Fibroblast of lung (primary cell): ENCODE measurements at places on chromosomes 2 and 18. TPM values are rescaled to one million over a fixed set of nuclear protein-coding genes. Genes with fewer than 3 reads are reported as not detected.
A peak's percentile ranks its signal among the peaks of the same experiment; 100 is the strongest.

DNA sequence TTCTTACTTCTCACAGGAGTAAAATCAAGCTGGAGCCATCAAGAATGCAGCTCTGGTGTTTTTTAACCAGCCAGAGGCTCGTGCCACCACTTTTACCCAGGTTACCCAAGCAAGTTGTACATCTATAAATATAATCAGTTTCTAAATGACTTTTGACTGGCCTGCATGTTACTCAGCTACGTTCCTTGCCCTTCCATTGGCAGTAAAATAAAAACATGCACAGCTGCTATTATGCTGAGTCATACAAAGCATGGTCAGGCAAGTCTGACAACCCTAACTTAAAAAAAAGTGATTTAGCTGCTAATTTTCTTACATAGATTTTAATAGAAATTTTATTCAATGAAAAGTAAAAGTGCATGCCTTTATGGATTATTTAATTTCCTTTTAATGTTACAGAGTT lies 111.7 kb upstream of the CSRNP3 start:
- H3K27ac ChIP-seq = no peak overlapping the region
- no peak overlapping the region for H3K4me3 ChIP-seq
- DNase-seq = peak; percentile 87
- H3K4me1 ChIP-seq = no peaks in the 10 kb centered on the region
- H3K27me3 ChIP-seq = no peaks in the 10 kb centered on the region

DNA sequence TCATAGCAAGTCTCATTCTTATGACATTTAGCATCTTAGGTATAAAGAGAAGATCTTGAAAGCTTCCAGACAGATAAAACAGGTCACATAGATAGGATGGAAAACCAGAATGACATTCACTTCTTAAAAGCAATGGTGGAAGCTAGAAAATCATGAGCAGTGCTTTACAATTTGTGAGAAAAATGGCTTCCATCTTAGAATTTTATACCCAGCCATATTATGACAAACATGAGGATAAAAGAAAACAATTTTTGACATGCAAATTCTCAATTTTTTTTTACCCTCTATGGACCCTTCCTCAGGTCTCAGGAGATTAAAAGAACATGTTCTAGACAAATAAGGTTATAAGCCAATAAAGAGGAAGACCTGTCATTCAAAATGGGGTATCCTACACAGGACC lies 7.1 kb downstream of the NTSR2 start:
- H3K4me1 ChIP-seq = no peaks in the 10 kb centered on the region
- peaks cover 6% of the 10 kb centered on the region for H3K27me3 ChIP-seq
- no peak overlapping the region for H3K27ac ChIP-seq
- no peak for DNase-seq
- H3K36me3 ChIP-seq = no peaks in the 10 kb centered on the region

DNA sequence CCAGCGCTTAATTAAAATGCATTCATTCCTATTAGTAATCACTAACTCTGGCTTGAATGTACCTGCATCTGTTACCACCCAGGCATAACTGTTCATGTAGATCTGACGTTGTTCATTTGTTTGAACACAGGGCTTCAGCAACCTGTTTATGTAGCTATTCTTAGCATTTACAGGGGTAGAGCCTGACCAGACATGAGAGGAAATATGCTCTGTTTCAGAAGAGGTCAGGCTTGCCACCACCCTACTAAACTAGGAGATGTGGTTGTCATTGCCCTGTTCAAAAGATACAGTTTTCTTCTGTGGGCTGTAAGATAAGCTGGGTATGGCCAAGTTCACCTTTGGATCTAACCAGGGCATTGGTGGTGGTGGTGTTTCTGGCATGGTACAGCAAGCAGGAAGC lies 8.8 kb downstream of the MGAT5 start:
- H3K4me3 ChIP-seq = no peak overlapping the region
- peaks cover 2% of the 10 kb centered on the region for H3K36me3 ChIP-seq
- no peak for DNase-seq
- no peaks in the 10 kb centered on the region for H3K27me3 ChIP-seq

DNA sequence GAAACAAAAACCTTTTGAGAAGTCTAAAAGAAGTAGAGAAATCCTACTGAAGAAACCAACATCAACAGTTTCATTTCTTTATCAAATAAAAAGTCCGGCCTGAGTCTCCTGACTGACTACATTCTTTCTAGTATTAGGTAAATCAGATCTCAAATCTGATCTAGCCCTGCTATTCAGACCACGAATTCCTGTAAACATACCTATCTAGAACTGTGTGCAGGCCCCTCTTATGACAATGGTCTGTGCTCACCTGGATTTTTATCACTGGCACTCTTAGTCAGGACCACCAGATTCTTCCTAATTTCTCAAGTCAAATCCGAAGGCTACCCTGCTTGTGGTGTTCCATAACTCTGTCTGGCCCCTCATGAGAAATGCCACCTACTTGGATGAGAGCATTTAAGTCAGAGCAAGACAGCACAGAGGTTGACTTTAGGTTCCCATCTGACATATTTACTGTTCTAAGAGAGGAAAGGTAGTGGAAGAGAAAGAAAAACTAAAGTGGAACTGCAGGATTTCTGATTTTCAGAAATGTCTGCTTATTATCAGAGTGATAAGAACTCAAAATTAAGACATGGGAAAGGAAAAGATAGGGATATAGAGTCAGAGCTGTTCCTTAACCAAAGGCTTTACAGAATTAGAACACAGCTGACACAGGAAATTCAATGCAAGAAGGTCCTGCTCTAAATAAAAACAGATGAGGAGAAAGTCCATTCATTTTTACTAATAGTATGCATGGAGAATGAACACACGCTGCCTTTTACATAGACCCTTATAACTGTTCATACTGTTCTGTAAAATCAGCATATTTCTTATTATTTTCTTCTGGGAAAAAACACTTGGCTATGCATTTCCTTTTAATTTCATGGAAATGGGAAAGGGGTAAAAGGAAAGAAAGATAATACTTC lies 56.5 kb downstream of the SLC8A1 start:
- no peak overlapping the region for H3K27ac ChIP-seq
- H3K4me1 ChIP-seq = peaks cover 7% of the 10 kb centered on the region
- H3K27me3 ChIP-seq = no peaks in the 10 kb centered on the region
- no peaks in the 10 kb centered on the region for H3K36me3 ChIP-seq
- DNase-seq = peak; percentile 53
- no peak overlapping the region for H3K4me3 ChIP-seq

DNA sequence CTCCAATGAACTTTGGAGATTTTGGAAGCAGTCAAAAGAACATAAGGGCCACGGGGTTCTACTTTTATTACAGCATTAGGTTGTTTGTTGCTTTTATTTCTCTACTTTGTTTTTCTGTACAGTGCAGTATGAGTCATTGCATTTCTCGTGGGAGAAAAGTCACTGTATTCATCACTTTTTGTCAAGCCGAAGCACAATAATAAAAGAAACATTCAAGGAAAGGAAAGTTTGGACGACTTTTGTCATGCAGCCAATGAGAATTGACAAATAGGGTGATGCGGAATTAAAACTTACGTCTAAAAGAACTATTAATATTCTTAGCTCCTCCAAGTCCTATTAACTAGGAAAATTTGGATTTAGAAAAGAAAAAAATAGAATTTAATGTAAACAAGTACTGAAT lies 209.9 kb downstream of the TMEM182 start:
- no peak overlapping the region for H3K4me3 ChIP-seq
- no peaks in the 10 kb centered on the region for H3K36me3 ChIP-seq
- no peaks in the 10 kb centered on the region for H3K27me3 ChIP-seq
- no peaks in the 10 kb centered on the region for H3K4me1 ChIP-seq
- no peak overlapping the region for H3K27ac ChIP-seq
- DNase-seq = peak; percentile 25

GRCh38 chr2:191220671-191221070 lies 24.5 kb upstream of the MYO1B start:
- peaks cover 3% of the 10 kb centered on the region for H3K4me1 ChIP-seq
- no peak overlapping the region for H3K27ac ChIP-seq
- no peaks in the 10 kb centered on the region for H3K36me3 ChIP-seq
- H3K27me3 ChIP-seq = no peaks in the 10 kb centered on the region
- no peak overlapping the region for H3K4me3 ChIP-seq
- no peak for DNase-seq

DNA sequence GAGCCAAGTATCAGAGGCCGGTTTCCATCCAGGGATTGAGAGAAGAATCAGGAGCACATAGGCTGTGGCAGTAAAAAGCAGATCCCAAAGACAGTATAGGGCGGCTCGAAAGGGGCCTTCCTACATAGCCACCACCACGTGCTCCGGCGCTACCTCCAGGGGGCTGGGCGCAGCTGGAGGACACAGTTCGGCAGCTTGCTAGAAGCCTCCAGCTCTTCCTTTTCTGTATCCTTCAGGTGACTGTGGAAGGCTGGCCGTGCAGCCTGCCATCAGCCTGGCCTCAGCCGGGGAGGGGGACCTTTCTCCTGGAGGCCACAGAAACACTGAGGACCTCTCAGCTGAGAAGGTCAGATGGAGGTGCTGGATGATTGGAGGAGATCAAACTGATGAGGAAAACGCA lies 183.6 kb upstream of the GLI2 start:
- H3K36me3 ChIP-seq = no peaks in the 10 kb centered on the region
- H3K4me3 ChIP-seq = no peak overlapping the region
- H3K27me3 ChIP-seq = peaks cover 25% of the 10 kb centered on the region
- DNase-seq = no peak
- peaks cover 2% of the 10 kb centered on the region for H3K4me1 ChIP-seq

The DHRS9 gene
- not detected in 2 replicates for polyA plus RNA-seq

The OSBPL6 gene
- 1.0 and 3.5 TPM in 2 replicates for polyA plus RNA-seq

- DNase-seq = peak; percentile 13
- H3K36me3 ChIP-seq = no peaks in the 10 kb centered on the region
- no peaks in the 10 kb centered on the region for H3K4me1 ChIP-seq
- no peak overlapping the region for H3K4me3 ChIP-seq
- H3K27me3 ChIP-seq = no peaks in the 10 kb centered on the region
Measured at GRCh38 chr2:66041902-66042657, 392.8 kb upstream of the MEIS1 start.

GRCh38 chr18:49340446-49340845 lies 120.0 kb downstream of the DYM start:
- no peaks in the 10 kb centered on the region for H3K4me1 ChIP-seq
- no peaks in the 10 kb centered on the region for H3K36me3 ChIP-seq
- peak; percentile 93 for DNase-seq
- H3K4me3 ChIP-seq = no peak overlapping the region
- no peaks in the 10 kb centered on the region for H3K27me3 ChIP-seq
- H3K27ac ChIP-seq = no peak overlapping the region

- H3K4me1 ChIP-seq = peaks cover 1% of the 10 kb centered on the region
- H3K4me3 ChIP-seq = no peak overlapping the region
- peaks cover 3% of the 10 kb centered on the region for H3K36me3 ChIP-seq
- H3K27ac ChIP-seq = no peak overlapping the region
Measured at GRCh38 chr2:239193925-239194677, 206.7 kb downstream of the HDAC4 start.

DNA sequence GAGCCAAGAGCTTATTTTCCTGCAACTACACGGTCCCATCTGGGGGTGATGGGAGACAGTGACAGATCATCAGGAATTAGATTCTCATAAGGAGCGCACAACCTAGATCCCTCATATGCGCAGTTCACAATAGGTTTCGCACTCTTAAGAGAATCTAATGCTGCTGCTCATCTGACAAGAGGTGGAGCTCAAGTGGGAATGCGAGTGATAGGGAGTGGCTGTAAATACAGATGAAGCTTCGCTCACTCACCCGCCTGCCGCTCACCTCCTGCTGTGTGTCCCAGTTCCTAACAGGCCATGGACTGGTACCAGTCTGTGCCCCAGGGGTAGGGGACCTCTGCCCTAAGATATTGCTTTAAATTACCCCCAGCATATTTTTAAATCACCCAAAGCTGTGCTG lies 10.8 kb downstream of the LRRFIP1 start:
- no peak overlapping the region for H3K4me3 ChIP-seq
- no peak for DNase-seq
- no peaks in the 10 kb centered on the region for H3K36me3 ChIP-seq
- H3K27me3 ChIP-seq = no peaks in the 10 kb centered on the region
- no peak overlapping the region for H3K27ac ChIP-seq

GRCh38 chr2:179467111-179467510 lies 202.5 kb upstream of the SESTD1 start:
- H3K27me3 ChIP-seq = no peaks in the 10 kb centered on the region
- H3K36me3 ChIP-seq = no peaks in the 10 kb centered on the region
- DNase-seq = peak; percentile 41

- H3K4me3 ChIP-seq = no peak overlapping the region
- H3K27ac ChIP-seq = no peak overlapping the region
- no peaks in the 10 kb centered on the region for H3K36me3 ChIP-seq
- no peaks in the 10 kb centered on the region for H3K27me3 ChIP-seq
- no peaks in the 10 kb centered on the region for H3K4me1 ChIP-seq
Measured at GRCh38 chr2:8418721-8419120, 263.1 kb upstream of the ID2 start.

GRCh38 chr2:172863341-172863740 lies 127.7 kb downstream of the RAPGEF4 start:
- no peak overlapping the region for H3K4me3 ChIP-seq
- no peaks in the 10 kb centered on the region for H3K36me3 ChIP-seq
- H3K4me1 ChIP-seq = no peaks in the 10 kb centered on the region
- H3K27ac ChIP-seq = no peak overlapping the region

GRCh38 chr2:178256382-178257042 lies 62.2 kb downstream of the OSBPL6 start:
- DNase-seq = no peak
- H3K27me3 ChIP-seq = no peaks in the 10 kb centered on the region
- no peak overlapping the region for H3K27ac ChIP-seq
- H3K36me3 ChIP-seq = no peaks in the 10 kb centered on the region
- no peaks in the 10 kb centered on the region for H3K4me1 ChIP-seq

The CIDEA gene
- 0.12 and 0.21 TPM in 2 replicates for polyA plus RNA-seq

DNA sequence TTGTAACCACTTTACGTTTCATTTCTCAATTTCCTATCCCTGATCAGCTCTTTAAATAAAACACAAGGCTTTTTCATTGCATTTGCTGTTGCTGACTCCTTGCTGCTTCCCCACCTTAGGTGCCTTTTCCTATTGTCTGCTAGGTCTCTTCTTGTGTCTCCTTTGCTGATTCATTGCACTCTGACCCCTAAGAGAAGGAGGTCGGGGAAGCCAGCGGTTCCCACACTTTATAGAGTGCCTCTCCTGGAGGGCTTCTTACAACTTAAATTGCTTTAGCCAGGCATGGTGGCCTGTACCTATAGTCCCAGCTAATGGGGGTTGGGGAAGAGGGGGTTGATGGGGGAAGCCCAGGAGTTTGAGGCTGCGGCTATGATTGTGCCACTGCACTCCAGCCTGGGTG lies 495.0 kb downstream of the DLGAP1 start:
- no peak for DNase-seq
- no peaks in the 10 kb centered on the region for H3K36me3 ChIP-seq
- H3K27ac ChIP-seq = no peak overlapping the region
